Stimulated activated CD8-positive, alpha-beta memory T cell treated with anti-CD3 and anti-CD28 coated beads, Interleukin-4, amount 100 ng/mL, for 4 hours (primary cell): ENCODE measurements at places on chromosomes 7 and 10.

- no peak for DNase-seq
These were observed 12.5 kb downstream of the HABP2 start for GRCh38 chr10:113565364-113565763.

GRCh38 chr10:15472431-15473395 is 101.6 kb upstream of the FAM171A1 start:
- no peak for DNase-seq

- no peak for DNase-seq
These were observed 823.8 kb downstream of the LRMDA start for GRCh38 chr10:76255241-76255640.

- no peak for DNase-seq
These were observed 146.8 kb downstream of the CYP26A1 start for GRCh38 chr10:93220296-93221170.

DNA sequence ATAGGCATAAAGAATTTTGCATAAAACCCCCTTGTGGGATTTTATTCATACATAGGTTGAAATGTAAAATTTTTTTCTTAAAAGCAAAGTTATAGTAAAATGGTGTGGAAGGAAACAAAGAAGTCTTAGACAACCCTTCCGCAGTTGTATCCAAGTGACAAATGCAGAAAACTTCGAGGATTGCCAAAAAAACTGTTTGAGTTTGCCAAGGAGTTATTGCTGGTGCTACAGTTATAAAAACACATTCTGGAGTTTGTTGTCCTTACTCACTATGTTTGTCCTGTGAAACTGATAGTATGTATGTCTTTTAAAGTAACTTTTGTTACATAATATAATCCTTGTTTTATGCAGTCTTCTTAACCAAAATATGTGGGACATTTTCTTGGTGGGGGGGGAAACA is 120.3 kb downstream of the FOXP2 start:
- DNase-seq: no peak

DNA sequence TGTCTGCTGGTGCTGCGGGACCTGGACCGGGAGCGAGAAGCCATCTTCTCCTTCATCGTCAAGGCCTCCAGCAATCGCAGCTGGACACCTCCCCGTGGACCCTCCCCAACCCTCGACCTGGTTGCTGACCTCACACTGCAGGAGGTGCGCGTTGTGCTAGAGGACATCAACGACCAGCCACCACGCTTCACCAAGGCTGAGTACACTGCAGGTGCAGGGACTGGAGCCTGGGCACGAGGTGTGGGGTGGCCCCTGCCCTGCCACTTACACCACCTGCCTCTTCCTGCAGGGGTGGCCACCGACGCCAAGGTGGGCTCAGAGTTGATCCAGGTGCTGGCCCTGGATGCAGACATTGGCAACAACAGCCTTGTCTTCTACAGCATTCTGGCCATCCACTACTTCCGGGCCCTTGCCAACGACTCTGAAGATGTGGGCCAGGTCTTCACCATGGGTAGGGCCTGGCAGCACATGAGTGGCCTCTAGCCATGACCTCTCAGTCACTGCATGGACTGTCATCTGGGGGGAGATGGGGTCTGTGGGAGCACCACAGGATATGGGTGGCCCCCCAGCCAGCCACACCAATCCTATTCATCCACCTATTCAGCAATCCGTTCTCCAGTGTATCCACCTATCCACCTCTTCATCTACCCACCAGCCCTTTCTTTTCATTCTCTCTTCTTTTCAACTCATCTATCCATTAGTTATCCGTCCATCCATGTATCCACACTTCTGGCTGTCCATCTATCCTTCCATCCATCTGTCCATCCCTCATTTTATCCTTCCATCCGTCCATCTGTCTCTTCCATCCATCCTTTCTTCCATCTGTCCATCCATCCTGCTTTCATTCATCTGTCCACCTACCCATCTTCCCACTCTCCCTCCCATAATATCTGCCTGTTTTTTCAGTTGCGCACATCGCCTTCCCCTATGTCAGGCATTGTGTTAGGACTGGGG is 34.5 kb upstream of the VSIR start:
- no peak for DNase-seq
